NCI-H2107 (cell line): ENCODE measurements at places on chromosomes 3 and 15.

DNA sequence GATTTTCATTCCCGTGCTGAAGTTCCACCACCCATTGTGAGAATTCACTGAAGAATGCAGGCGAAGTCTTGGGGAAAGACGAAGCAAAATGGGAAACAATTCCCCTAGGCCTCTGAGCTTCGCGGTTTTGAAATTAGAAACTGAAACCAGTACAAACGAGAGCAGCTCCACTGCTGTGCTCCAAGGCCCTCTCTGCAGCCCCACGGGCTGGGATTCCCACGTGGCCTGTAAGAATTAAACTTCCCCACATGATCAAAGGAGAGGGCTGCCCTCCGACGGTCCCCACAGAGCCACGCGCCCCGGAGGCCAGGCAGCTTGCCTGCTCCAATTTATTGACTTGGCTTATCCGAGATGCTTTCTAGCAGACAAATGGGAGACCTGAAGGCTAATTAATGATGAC lies 144.0 kb downstream of the GREM1 start:
- DNase-seq = no peak

- DNase-seq = no peak
These were observed 3.7 kb downstream of the IFT80 start for GRCh38 chr3:160395297-160395696.

- no peak for DNase-seq
These were observed 509.1 kb downstream of the SHQ1 start for GRCh38 chr3:72338942-72339669.

DNA sequence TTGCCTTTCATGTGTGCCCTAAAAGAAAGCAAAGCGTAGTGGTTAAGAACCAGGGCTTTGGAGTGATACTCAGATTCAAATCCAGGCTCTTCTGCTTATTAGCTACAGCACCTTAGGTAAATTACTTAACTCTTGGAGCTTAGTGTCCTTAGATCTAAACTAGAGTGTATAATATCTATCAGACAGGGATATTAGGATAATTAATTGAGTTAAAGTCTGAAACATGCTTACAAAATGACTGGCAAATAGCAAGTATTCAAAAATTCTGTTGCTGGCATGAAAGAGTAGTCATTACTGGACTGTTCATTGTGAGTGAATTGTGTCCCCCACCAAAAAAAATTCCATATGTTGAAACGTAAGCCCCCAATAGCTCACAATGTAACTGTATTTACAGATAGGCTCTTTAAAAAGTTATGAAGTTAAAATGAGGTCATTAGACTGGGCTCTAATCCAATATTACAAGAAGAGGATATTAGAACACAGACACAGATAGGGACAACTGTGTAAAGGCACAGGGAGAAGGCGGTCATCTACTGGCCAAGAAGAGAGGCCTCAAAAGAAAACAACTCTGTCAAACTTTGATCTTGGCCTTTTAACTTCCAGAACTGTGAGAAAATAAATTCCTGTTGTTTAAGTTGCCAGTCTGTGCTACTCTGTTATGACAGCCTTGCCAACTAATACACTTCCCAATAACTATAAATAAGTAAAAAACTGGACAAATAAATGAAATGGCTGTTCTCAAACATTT lies 60.4 kb upstream of the LRRC3B start:
- no peak for DNase-seq

GRCh38 chr3:53072653-53073552 lies 27.0 kb upstream of the SFMBT1 start:
- peak; percentile 61 for DNase-seq

GRCh38 chr3:183966361-183966791 lies 51.3 kb downstream of the ABCC5 start:
- no peak for DNase-seq

- no peak for DNase-seq
These were observed 112.3 kb upstream of the NR2E3 start for GRCh38 chr15:71698030-71698429.
